ENCODE measurements at places on chromosomes 4 and X.

DNA sequence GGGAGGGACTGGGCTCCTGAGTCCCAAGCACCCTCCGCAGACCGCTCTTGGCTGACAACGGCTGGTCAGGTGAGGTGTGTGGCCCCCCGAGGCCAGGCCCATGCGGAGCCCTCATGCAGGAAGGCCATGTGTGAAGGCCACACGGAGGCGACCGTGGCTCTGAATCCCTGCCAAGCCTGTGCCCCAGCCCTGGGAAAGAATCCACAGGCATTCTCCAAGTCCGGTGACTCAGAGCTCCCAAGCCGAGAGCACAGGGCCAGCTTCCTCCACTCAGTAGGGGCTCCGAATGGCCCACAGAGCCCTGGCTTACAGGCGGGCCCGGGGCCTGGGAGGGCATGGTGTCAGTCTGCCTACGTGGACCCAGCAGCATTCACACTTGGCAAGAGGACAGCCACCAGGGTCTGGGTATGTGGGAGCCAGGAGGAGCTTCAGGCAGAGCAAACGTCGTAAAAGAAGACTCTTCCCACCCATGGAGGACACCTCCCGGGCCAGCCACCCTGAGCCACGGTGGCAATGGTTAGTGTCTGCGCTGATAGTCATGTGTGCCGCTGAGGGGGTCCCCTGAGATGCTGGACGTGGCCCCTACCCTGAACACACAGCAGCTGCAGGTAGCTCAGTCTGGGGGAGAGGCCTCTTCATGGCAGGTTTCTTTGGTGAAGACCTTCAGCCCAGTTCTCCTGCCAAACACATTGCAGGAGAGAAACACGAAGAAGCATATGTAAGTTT, 105.7 kb downstream of the PSAPL1 start:
- no peak for DNase-seq

DNA sequence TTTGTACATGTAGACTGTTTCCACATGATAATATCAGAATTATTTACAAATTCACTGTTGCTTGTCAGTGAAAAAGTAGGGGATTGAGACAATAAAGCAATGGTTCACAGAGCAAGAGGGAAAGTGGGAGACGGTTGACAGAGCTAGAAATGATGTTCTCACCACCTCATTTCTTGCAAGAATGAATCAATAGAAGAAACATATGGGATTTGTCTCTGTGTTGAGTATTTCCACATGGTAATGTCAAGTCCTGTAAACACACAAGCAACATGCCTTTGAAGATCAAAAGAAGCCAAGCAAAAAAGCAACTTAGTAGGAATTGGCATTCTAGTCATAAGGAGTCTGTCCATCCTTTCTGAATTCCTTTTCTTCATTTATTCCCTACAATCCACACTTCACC, 1806.6 kb upstream of the AGA start:
- DNase-seq, result no peak

DNA sequence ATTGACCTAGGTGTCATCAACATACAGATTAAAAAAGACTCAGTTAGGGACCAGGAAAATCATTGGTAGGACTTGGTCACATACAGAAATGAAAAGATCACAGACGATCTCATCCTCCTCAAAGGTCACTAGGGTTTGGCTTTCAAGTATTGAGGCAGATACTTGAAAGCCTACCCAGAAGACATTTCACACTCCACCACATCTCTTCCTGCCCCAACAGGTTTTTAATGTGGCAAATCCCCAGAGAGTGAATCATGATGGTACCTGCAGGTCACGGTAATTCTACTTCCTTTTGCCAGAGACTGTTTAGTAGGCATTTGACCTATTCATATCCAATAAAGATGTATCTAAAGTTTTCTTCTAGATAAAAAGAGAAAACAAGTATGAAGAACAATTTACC, 44.1 kb downstream of the INPP4B start:
- no peak for DNase-seq

- DNase-seq, result no peak
These were observed 2015.9 kb downstream of the PCDH7 start for GRCh38 chr4:32735856-32736590.

DNA sequence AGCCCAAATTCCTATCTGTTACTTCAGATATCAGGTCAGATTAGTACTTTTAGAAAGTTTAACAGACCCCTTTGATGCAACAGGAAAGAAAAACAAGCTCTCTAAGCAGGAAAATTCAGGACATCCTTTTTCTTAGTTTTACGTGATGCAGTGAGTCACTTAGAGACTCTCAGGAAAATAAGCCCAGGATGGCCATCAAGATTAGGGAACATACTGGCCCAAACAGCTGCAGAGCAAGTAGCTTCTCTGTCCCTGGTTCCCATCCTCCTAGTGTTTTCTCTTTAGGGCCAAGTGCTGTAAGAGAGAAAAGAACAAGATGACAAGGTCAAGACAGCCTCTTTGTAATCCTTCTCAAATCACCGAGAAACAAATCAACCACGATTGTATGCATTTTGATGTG, 219.1 kb downstream of the ZNF674 start:
- no peak for DNase-seq

DNA sequence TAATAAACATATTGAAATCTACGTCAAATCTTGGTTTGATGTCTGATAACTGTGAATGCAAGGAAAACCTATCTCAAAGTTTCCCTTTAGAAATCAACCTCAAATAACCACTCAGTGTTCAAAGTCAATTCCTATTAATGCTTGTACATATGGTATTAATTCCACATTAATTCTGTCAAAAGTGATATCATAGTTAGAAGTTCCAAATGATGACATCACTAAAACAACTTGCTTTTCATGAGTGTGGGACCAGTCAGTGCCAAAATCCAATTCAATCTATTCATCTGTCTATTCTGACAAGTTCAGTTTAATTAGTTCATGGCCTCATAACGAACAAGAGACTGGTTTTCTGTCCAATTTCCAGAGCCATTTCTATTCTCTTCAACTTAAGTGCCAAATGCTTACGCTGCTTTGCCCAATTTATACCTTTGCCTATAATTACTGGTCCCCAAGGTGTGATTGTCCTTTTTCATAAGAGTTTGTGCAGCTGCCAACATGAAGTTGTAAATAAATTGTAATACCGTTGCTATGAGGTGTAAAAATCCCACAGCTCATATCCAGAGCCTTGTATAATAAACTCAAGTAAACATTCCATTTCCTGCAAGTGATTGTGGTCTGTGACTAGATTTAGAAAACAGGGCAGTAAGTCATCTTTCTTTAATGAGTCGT, 476.2 kb downstream of the RAB28 start:
- DNase-seq, result no peak

DNA sequence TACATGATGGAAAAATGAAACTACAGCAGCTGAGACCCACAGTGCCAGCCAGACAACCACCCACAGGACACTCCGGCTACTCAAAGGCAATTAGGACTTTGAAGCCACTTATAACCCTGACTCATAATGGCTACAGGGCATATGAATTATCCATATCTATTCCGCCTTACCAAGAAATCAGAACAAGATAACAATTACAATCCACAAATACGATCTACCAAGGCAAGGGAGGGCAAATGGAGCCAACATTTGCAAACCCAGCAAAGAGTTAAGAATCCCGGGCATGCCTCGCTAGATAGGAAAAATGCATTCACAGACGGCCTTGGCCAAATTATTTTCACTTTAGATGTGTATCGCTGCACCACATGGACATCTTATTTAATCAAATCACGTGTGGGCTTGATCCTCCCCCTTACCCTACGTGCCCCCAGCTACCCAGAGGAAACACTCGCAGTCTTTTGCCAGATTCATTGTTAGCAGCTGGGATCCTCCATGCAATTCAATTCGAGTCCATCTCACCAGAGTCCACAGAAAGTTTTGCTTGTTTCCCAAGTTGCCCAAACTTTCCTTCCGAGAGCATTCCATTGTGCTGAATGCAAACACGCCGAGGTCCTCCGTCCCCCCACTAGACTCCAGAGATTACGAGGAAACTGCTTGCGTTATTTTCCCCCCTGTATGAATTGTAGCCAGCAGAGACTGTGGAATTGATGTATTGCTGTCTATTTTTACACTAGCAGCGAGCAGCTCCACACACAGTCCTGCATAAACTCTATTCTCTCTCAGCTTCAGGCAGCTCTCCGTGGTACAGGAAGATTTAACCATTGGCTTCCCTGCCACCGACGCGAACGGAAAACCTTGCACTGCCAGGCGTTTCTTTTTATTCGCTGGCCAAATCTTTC, 1.2 kb downstream of the PPARGC1A start:
- DNase-seq, result no peak

GRCh38 chr4:147085781-147086180, 140.1 kb upstream of the TTC29 start:
- DNase-seq, result no peak

DNA sequence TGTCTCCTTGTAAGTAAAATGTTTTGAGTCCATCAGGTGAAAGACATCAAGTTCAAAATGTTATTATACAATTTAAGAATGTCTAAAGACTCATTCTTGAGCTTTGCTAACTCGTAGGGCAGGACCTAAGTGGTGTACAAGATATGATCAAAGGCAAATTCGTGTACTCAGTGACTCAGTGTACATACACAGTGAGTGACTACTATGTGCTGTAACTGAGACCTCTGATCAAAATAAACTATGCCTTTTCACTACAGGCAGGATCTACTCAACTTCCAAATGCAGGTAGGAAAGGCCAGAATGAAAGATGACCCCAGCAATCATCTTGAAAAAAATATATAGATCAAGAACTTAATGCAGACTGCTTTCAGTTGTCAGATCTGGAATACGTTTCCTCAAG, 49.9 kb downstream of the ADGRG2 start:
- DNase-seq, result no peak

- no peak for DNase-seq
These were observed 15.8 kb upstream of the GTPBP6 start for GRCh38 chrX:334331-334891.

DNA sequence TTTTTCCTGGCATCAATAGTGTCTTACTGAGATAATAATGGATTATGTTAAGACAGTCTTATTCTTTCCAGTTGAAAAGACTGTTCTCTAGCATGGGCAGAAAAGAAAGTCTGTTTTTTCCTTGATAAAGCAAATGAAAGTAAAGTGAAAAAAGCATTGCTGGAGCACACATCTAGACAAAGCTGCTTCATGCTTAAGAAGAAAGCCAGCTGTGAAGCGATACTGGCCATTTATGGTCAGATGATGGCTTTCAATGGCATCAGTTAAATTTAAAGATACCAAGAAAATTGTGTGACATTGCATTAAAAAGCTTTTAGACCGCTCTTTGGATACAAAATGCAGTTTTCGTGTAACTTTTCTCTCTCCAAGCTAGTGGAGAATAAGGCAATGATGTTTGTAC, 242.1 kb upstream of the TRAM1L1 start:
- DNase-seq, result no peak

GRCh38 chr4:13548059-13548983, 4.0 kb upstream of the NKX3-2 start:
- no peak for DNase-seq

GRCh38 chr4:185096032-185096653, 46.9 kb upstream of the SLC25A4 start:
- DNase-seq, result no peak

DNA sequence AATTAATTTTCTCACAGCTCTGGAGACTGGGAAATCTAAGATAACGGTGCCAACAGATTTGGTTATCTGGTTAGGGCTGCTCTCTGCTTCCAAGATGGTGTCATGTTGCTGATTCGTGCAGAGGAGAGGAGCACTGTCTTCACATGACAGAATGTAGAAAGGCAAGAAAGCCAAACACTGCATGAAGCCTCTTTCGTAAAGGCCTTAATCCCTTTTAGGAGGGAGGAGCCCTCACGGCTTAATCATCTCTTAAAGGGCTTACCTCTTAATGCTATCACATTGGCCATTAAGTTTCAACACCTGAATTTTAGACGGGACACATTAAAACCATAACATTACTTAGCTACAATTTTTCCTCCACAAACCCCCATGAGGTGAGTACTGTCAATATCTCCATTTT, 174.1 kb downstream of the COX18 start:
- DNase-seq, result no peak

DNA sequence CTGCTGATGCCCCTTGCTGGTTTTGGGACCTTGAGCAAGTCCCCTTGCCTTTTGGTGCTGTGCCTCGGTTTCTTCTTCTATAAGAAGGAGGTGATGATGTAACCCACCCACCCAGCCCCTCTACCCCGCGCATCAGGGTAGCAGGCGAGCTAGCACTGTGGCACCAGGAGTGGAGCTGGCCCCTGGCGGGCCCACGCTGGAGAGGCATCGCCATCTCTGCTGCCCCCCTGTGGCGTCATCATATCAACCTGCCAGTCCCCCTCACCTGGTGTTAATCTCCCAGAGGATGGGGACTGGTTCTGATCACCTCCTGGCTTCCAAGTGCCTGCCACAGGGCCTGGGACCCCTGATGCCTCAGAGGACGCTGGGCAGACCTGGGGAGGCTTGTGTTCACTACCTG, 6.3 kb upstream of the SORCS2 start:
- DNase-seq, result no peak

DNA sequence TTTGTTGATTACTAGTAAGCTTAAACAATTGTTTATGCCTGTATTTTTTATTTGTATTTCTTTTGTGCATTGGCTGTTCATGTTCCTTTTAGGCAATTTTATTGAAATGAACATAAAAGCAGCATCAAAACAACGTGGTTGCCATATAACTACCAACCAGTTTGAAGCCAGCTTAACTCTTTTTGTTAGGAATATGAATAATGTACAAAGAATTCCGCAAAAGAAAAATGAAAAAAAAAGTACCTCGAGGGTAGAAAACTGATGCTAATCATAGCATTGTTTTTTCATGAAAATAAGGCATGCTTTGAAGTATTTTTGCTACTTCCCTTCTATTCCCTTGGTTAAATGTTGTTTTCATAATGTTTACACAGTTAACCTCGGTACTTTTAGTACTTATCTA, 1024.0 kb upstream of the SLIT2 start:
- DNase-seq, result no peak

DNA sequence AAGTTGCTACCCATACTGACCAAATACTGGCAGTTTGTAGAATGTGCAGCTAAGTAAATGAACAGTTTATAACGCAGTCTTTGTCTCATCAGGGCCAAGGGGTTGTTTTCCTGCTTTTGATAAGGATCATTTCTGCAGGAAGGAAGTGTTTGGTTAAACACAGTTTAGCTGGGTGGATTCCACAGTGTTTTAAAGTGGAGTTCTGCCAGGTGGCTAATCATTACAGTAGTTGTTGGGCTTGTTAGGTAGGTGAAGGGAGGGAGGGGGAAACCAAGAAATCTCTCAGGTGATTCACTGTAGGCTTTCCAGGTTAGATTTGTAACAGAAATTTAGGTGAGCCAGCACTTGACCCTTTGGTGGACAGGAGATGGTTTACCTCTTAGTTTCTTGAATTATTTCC, 58.1 kb downstream of the FNIP2 start:
- no peak for DNase-seq
